ENCODE measurements at places on chromosomes 2 and 18.

- DNase-seq: no peak
Measured at GRCh38 chr2:188130317-188130716, 161.4 kb upstream of the GULP1 start.

GRCh38 chr2:57760381-57760801 lies 286.2 kb upstream of the VRK2 start:
- no peak for DNase-seq

GRCh38 chr2:201907563-201907881 lies 101.2 kb downstream of the CDK15 start:
- DNase-seq: no peak

- DNase-seq: no peak
Measured at GRCh38 chr18:57550510-57550909, 36.0 kb downstream of the FECH start.

- no peak for DNase-seq
Measured at GRCh38 chr2:135885709-135886108, 9.5 kb upstream of the MCM6 start.

DNA sequence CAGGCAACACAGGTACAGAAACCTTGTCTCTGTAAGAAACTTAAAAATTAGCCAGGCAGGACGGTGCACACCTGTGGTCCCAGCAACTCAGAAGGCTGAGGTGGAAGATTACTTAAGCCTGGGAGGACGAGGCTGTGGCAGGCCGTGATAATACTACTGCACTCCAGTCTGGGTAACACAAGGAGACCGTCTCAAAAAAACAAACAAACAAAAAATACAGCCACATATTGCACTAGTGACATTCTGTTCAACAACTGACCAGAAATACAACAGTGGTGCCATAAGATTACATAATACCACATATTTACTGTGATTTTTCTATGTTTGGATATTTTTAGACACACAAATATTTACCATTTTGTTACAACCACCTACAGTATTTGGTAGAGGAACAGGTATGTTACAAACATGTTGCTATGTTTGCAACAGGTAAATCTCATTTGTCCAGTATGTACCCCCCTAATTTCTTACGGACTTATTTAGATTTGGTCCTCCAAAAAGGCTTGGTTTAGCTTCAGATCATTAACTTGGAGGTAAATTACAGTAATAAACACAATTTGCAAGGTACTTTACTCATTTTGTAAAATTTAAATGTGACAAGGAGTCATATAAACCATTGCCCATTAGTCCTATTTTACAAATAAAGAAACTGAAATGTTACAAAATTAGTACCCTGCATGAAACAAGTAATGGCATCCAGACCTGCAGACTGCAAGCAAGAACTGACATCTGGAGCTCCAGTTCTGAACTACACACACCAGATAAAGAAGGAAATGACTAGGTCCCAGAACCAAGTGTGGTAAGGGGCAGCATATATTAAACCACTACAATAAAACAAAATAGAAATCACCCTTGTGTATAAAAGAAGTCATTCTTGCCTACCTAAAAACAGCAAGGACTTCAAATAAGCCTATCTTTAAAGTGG lies 36.8 kb downstream of the TRIP12 start:
- no peak for DNase-seq

GRCh38 chr2:226066391-226066790 lies 666.9 kb downstream of the NYAP2 start:
- DNase-seq: no peak

- no peak for DNase-seq
Measured at GRCh38 chr2:64203858-64204632, 59.8 kb upstream of the PELI1 start.

DNA sequence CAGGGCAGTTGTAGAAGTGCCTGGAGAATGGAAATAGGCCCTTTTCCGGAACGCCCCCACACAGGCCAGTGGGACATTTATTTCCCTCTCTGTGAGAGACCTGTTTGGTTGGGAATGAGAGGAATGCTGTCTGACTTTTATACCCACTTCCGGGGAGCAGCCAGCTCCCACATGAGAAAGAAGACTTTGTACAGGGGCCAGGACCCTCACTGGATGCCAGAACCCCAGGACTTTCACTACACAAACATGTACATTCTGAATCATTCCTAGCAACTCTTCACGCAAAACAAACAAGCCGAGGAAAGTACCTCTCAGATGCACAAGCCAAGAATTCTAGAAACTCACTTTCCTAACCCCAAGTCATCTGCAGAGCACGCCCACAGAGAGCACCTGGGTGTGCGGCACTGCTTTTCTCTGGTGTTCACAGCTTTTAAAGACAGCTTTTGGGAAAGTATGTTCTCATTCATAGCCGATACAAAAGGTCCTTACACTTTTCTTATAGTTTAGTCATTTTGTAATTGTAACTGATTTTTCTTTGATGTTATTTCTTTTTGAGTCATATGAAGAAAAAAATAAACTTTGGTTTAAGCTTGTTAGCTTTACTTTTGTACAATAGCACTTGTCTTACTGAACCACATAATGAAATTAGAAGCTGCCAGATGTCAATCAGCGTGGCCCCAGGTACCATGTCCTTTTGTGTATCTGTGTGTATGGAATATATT lies 856.1 kb upstream of the ID2 start:
- DNase-seq: no peak

GRCh38 chr2:33420726-33421125 lies 55.7 kb upstream of the RASGRP3 start:
- DNase-seq: no peak

- no peak for DNase-seq
Measured at GRCh38 chr2:241413929-241414580, 58.0 kb downstream of the FARP2 start.

GRCh38 chr2:43798300-43798699 lies 24.5 kb downstream of the DYNC2LI1 start:
- DNase-seq: no peak

GRCh38 chr2:118300832-118301231 lies 212.6 kb downstream of the INSIG2 start:
- DNase-seq: no peak

DNA sequence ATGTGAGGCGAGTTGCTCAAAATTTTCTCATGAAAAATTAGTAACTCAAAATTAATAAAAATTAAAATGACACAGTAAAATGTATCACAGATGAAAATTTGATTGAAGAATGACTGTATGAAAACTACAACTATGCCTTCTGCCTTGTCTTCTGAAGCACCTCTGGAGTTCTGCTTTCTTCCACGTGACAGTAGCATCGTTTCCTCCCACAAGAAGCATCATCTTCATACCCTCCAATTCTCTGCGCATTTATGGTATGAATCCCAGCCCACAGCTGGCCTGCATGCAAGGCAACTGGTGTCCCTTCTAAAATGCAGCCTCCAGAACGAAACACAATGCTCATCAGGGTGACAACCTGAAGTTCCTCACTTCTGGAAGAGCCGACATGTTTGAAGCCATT lies 189.9 kb downstream of the MYO1B start:
- no peak for DNase-seq

- no peak for DNase-seq
Measured at GRCh38 chr18:53698907-53699306, 525.6 kb downstream of the MBD2 start.

- DNase-seq: no peak
Measured at GRCh38 chr2:237892984-237893595, 33.7 kb downstream of the RAMP1 start.

DNA sequence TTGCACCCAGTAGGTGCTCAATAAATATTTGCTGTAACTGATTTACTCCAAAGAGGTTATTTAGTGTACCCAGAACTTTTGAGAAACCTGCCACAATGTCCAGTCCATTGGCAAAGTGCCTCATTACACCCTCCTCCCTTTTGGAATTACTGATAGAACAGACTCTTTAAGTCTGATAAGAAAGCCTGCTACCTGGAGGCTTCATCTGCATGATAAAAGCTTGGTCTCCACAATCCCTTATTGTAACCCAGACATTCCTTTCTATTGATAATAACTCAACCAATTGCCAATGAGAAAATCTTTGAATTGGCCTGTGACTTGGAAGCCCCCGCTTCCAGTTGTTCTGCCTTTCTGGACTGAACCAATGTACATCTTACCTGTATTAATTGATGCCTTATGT lies 281.2 kb upstream of the FBXO11 start:
- DNase-seq: no peak

All from NCI-H187 (cell line).